ENCODE measurements at places on chromosomes 12 and 14. TPM values are rescaled to one million over a fixed set of nuclear protein-coding genes. Genes with fewer than 3 reads are reported as not detected.

The ZFHX2 gene
- total RNA-seq, result 1.8 TPM

DNA sequence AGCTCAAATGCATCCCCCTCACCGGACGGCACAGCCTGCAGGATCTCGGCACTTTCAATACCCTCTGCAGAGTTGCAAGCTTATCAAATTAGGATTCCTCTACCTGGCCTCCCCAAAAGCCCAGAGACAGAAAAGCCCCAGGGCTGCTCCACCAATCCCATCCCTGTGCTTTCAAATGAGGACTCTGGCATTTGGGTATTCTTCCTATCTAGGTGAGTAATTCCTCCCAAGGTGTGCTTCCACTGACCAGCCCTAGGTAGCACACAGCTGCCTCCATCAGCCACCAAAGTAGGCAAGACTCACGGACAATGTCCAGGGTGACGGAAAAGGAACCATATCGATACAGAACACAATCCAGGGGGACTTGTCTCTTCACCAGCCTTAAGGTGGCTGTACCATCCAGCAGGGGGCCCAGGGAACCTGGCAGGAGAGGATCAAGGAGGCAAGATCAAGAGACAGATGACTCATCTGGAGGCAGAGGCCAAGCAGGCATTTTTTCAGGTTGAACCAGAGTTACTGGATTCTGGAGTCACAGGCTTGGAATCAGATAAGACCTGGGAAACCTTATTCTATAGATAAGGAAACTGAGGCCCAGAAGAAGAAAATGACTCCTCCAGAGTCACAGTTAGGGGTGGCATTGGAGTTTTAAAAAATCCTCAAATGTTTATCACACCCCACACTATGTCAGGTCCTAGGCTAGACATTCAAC is 9.9 kb downstream of the PMEL start:
- no peak for DNase-seq

DNA sequence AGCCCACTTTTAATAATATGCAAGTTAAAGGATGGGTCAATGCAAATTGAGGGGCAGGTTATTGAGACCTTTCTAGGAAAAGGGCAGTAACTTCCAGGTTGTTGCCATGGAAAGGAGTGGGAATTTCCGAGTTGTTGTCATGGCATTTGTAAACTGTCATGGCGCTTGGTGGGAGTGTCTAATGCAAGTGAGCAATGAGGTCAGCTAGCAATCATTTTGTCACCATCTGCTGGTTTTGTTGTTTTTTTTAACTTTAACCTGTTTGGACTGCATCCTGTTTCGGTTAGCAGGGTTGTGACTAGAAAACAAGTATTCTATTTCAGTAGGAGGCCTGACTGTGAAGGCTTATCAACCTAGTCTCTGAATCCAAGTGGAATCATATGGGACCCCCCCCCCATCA is 85.8 kb upstream of the TSPAN11 start:
- no peak for DNase-seq

- no peak for DNase-seq
Measured at GRCh38 chr14:65042731-65043372, 56.2 kb downstream of the FNTB start.

Measured in colonic mucosa (tissue), 4 donors.